Activated T-helper 2 cell treated with anti-CD3 and anti-CD28 coated beads, Interferon-gamma antibody, Interleukin-2, Interleukin-4, amounts not matched to agents 10 μg/mL and 5 μg/mL and 100 μg/mL, durations not matched to agents 14 hours and 24 hours and 36 hours (primary cell): ENCODE measurements at places on chromosomes 5 and 9. TPM values are rescaled to one million over a fixed set of nuclear protein-coding genes. Genes with fewer than 3 reads are reported as not detected.

DNA sequence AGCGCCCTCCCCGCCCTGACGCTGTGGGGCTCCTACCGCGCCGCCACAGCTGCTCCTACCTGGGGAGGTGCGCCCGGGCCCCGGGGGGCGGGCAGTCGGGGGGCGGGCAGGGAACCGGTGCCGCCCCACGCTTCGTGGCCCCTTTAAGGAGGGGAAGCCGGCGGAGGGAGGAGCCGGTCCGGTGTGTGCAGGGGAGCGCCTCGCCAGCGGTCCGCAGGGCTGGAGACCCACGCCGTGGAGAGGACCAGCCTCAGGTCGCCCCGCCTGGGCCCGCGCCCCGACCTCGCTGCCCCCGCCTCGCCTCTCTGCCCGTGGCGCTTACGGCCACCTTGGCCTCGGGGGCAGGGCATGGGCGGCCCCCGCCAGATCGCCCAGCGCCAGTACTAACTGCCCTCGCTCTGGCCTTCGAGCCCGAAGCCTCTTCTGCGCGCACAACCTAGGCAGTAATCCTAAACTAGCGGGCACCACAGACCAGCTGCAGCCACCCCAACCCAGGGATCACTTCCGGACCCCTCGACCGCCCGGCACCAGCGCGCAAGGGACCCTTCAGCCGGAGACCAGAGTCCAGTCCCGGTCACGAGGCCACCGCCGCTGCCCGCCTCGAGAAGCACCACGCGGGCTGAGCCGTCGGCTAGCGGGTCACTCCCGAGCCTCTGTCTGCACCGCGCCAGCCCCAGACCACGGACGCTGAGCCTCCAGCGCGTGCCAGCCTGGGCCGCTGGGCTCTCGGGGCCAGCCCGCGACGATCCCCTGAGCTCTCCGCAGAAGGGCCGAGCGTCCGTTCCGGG is at the start of gene FOXE1:
Gene FOXE1 (plus strand): TSS at position 171 of the 788 bp plus-strand sequence. CDS start 689 bp downstream, outside the sequence.
- DNase-seq: no peak

Gene GAPT
- total RNA-seq: not detected in 2 replicates

GRCh38 chr9:76835571-76836283 is 70.2 kb downstream of the PRUNE2 start:
- no peak for DNase-seq

Gene ADGRD2
- total RNA-seq: not detected in 2 replicates

- DNase-seq: no peak
Observed at GRCh38 chr5:89710006-89710405, 699.5 kb downstream of the CETN3 start.

DNA sequence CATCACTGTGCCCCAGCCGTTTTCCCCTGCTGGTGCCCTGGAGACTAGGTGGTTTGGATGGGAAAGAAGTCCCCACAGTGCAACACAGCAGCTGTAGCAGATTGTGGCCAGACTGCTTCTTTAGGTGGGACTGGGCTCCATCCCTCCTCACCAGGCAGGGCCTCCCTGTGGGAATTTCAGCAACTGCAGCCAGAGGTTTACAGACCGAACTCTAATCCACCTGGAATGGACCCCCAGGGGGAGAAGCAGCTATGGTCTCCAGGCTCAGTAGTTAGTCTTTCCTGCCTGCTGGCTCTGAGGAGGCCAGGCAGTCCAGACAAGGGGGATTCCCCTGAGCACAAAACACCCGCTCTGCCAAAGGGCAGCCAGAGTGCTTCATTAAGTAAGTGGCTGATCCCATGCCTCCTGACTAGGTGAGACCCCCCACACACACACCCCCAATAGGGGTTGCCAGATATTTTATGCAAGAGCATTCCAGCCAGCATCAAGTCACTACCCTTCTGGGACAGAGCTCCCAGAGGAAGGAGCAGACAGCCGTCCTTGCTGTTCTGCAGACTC is 188.9 kb downstream of the SGCD start:
- DNase-seq: no peak

- DNase-seq: no peak
Observed at GRCh38 chr5:88826646-88827585, 56.1 kb downstream of the MEF2C start.
